ENCODE measurements at places on chromosomes 2 and 18.

DNA sequence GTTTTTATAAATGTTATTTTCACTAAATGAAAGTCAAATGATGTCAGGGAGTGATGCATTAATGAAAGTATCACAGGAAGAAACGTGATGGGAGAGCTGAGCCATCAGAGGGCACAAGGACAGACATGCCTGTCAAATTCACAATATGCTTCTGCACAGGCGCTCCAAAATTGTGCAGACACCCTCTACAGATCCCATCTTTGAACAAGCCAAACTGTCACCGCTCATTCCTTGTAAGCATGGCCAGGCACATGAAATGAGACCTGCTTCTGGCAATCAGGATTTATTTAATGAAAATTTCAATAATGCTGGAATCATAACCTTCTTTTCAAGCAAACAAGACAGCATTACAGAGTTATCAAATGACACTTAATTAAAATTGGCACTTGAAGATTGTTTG is 20.4 kb upstream of the FSHR start:
- DNase-seq = no peak

GRCh38 chr18:23307567-23308295 is 145.4 kb upstream of the RIOK3 start:
- DNase-seq = no peak

- no peak for DNase-seq
Measured at GRCh38 chr2:20728114-20728758, 61.3 kb downstream of the GDF7 start.

DNA sequence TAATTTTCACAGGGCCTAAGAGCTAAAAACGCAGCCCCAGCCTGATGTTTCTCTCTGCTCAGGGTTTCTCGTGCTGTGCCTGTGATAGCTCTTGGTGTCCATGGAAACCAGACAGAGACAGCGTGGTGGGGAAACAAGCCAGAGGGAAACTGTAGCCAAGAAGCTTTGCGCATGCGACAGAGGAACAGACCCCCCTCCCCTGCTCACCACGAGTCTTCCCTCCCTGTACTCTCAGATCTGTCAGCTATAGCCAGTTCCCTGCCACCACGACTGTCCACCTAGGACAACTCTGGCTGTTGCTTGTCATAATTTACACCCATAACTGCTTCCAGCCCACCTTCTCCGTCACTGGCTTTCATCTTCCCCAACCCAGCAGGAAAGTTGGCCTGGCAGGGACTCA is 13.2 kb upstream of the DNAJC27 start:
- no peak for DNase-seq

DNA sequence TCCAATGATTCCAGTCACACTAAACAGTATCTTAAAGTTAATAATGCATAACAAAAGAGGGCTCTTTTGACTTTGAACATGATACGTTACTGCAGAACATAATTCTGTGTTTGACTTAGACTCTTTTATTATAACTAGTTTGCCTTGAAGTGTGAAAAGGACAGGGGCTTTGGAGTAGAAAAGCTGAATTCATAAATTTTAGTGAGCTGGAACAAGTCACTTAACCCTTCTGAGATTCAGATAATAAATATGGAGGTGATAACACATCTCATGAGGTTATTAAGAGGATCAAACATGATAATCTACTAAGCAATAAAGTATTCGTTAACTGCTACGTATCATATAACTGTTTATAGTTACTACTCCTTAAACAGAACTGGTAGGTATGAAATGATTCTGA is 44.7 kb upstream of the FLACC1 start:
- DNase-seq = no peak

GRCh38 chr2:132716954-132717353 is 46.9 kb upstream of the LYPD1 start:
- DNase-seq = no peak

DNA sequence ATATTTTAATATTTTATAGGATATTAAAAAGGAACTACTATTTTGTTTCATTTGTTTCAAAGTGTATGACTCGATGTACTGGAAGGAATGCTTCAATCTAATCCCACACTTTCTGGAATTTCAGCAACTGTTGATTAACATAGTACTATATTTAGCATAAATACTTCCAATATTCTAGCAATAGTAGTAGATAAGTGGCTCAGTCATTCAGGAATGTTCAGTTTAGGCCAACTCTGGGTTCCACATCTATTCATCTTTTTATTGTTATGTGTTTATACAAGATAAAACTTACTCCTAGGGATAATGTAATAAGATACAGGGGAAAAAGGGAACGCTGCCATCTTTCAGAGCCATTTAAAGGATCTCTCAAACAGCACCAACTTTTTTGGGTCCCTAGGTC is 22.3 kb upstream of the ORC2 start:
- no peak for DNase-seq

Measured in Right ventricle myocardium inferior (tissue), 1 donor.